Activated naive CD8-positive, alpha-beta T cell treated with anti-CD3 and anti-CD28 coated beads, Interleukin-2, amount 50 U/mL, for 24 hours (primary cell): ENCODE measurements at places on chromosomes 13 and 19.

DNA sequence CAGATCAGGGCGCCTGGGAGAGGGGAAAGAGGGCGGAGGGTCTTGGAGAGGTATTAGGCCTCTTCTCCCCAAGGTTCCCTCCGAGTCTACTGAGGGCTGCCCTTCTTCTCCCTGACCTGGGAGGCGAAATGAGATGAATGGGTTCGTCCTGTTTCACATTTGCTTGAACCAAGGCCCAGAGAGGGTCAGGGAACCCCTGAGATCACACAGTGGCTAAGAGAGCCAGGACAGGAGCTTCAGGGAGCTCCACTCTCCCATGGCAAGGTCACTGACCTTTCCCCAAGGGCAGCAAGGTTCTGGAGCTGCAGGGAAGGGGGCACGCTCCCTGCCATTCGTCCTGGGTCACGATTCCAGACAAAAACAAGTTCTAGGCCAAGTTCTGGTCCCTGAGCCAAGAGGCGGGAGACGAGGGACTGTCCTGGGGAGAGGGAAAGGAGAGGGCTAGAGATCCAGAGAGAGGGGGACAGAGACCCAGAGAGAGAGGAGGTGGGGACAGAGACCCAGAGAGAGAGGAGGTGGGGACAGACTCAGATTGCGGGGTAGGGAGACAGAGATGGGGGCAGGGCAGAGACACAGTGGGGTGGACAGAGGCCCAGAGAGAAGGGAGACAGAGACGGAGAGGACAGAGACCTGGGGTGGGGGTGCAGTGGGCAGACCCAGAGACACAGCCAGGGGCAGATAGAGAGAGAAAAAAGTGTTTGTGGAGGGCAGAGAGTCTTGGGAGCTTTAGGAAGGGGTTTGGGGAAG, 541 bp downstream of the ASPDH start:
- DNase-seq = no peak

DNA sequence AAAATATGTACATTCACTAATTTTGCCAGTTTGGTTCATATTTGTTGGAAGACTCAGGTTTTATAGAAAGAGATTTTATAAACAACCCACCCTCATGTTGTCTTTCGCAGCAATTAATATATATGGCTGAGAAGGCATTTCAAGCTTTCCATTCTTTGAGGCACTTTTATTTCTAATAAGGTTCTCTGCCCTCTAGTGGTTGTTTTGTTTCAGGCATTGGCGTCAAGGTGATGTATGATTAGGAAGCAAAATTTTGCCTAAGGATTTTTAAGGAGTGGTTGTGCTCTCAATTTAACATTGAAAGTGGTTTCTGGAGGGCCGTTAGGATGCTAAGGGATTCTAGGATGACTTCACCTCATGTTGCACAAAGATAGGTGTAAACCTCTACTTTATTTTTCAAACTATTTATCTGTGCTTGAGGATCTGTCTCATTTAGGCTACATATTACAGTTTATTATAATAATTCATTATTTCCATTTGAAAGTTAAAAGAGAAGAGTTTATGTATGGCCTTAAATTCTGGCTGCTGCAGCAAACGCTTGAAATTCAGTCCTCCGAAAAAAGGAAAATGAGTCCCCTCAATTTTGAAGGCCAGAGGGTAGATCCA, 35.9 kb downstream of the OXGR1 start:
- DNase-seq = no peak

GRCh38 chr19:58007285-58007684, 4.7 kb upstream of the ZNF606 start:
- DNase-seq = no peak

DNA sequence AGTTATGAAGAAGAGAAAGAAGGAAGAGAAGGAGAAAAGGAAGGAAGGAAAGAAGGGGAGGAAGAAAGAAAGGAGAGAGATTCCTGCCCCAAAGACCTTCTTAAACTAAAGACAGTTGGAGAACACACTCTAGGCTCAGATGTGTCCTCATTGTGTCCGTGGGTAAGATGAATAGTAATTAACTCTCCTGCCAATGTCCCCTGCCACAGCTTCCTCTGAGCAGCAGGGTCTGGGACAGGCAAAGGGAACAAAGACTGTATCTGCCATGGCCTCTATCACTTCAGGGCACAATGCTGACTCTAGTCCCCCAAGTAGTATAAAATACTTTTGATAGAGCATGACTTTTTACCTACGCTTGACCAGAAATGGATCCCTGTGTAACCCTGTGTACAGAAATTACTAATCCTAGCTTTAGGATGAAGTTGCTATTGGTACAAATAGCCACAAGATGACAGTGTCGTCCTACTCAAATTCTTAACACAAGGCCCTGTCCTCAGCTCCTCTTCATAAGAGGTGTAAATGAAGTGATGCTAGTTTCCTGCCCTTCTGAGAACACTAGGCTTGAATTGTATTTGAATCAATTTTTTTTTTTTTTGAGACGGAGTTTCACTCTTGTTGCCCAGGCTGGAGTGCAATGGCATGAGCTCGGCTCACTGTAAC, 186.2 kb upstream of the GPR12 start:
- no peak for DNase-seq
